Fibroblast of skin of right biceps (primary cell): ENCODE measurements at places on chromosomes 7 and 10.
A peak's percentile ranks its signal among the peaks of the same experiment; 100 is the strongest.

DNA sequence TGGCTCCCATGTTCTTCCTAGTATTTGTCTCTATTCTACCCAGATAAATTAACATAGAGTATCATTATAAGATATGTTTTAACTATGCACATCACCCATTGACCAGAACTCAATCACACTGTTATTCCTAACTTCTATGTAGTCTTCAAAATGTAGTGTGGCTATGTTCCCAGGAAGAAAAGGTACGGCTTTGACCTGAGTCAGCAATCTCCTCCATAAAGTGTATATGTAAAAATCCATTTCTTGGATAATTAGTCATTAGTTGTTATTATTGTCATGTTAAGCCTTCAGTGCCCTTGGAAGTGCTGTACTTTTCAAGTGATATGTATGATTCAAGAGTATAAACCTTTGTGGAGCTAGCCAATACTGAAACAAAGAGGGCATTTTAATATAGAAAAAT, 444.0 kb upstream of the ZWINT start:
- DNase-seq: no peak

DNA sequence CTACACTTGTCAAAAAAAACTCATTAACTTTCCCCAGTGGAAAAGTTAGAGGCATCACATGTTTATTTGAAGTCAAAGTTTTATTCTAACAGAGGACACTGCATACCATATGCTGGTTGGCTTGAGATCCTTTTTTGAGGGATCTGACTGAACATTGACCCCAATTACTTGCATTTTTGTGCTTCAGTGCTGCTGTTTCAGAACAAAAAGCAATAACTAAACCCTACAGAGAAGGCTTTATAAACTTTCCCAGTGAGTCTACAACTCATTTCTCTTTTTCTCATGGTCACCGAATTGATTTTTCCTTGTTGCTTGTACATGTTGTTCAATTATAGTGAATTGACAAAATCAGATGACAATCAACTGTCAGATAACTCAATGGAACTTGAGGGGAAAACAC, 69.3 kb upstream of the PHYHIPL start:
- no peak for DNase-seq

- DNase-seq: no peak
Observed at GRCh38 chr10:113908236-113908635, 53.8 kb downstream of the NHLRC2 start.

DNA sequence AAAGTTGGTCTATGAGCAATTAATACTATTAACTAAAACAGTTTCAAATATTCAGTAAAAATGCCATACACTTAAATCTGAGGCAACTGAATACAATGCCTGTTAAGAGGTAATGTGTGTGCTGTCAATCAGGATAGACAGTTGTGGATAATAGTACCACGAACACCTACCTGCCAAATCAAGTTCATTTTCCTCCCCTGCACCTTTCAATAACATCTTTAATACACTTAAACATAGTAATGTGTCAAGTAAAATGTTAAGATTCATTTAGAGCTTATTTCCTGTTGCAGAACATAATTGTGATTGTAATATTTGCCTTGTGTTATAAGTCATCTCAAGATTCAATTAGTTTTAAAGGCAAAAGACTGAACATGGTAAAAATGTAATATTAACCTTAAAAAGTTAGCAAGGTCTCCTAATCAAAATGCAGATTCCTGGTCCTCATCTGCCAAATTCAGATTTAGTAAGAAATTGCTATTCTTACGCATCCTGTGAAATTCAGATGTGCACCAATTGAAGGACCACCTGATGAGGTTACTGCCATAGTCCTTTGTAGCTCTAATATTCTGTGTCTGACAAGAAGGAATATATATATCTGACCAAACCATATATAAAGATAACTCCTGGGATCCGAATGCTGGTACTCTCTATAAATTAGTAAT, 37.1 kb downstream of the COL1A2 start:
- peak; percentile 77 for DNase-seq

- no peak for DNase-seq
Observed at GRCh38 chr10:63300801-63301200, 165.0 kb downstream of the JMJD1C start.

DNA sequence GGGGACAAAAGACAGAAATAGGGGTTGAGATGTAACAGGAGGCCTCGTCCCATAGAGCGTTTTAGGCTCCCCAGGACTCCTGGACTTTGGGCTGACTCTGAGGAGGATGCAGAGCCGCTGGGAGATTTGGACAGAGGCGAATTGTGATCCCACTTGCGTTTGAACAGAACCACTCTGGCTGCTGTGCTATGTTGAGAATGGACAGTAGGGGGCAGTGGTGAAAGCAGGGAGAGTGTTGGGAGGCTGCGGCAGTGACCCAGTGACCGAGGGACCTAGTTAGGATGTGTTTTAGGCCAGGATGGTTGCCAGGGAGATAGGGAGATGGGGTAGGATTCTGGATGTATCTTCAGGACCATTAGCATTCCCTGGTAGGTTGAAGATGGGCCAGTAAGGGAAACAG, 271.6 kb downstream of the CCDC3 start:
- no peak for DNase-seq

DNA sequence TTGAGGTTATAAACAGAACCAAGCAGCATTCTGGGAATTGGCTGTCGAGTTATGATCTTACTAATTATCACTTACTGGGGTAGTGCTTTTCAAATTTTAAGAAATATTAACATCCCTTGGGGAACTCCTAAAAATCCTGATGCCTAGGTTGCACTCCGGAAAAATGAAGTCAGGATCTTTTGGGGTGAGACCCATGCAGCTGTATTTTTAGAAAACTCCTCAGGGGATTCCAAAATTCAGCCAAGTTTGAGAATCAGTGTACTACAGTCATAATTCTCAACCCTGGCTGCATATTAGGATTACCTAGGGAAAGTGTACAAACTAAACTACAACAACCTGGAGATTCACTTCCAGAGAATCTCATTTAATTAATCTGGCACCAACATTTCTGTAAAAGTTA, 17.2 kb upstream of the PPP1R9A start:
- DNase-seq: no peak

DNA sequence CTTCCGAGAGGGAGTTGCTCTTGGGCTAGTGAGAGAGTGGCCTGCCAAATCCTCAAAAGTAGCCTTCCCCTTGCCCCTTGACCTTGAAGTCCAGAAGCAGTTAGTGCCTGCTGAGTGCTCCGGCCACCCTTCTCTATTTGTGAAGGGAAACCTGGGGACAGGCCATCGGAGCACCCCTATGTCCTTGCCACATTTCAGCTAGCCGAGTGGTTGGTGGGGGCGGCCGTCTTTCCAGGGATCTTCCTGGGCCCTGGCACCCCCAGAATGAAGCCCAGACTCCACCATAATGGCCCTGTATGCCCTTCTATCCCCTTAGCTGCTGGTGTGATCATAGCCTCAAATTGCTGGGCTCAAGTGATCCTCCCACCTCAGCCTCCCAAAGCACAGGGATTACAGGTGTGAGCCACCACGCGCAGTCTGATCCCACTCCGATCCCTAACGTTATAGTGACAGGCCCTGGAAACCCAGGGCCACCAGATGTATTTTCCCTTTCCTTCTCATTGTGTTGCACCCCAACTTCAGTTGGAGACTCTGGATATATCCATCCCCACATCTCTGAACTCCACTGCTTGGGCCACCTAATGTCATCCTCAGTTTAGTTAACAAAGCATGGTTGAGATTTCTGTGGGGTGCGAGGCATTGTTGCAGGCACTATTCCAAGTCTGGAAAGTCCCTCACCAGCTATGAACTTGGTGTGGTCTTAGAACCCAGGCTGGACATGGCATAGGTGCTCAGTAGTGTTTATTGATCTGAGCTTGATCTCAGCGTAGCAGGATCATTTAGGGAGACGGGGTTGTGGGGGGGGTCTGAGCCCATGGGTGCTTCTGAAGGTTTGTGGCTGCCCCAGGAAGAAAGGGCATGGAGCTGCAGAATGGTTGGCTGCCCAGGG, 1.6 kb downstream of the TSPAN14 start:
- DNase-seq: no peak

DNA sequence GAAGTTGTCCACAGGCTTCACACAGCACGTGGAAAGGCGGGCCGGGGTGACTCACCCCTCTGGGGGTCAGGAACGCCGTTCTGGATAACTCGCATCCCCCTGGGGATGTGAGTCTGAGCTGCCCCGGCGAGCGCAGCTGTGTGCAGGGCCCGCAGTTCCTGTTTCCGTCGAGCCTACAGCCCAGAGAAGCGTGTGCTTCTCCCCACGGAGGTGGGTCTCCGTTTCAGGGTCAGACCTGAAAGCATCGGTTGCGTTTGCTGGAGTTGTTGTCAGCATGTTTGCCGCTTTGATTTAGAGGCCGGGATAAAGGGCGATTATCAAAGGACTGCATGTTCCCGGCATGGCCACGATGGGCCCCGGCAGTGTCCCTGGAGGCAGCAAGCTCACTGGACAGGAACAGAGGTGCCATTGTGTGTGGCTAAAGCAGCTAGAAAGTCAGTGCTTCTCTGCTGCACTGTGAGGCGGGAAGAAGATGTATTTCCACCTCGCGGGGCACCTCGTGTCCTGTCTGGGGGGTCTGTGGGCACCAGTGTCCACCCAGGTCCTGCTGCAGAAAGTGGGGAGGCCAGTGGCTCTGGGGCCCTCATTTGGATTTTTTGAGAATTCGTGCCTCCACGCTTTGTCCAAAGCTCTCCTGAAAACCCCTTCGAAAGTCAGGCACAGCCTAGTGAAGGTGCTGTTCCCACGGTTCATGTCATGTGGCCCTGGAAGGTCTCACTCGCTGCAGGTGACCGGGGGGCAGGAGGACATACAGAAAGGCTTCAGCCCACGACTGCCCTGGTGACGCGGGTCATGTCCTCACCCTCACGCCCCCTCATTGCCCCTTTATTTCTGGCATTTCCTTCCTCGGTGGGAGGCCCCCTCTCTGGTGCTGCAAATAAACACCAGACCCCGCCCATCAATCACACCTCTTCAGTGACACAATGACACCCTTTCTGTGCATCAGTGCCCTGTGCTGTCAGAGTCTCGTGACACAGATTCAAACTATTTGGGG, 27.4 kb upstream of the GDI2 start:
- peak; percentile 66 for DNase-seq

GRCh38 chr10:66457629-66458028, 468.2 kb upstream of the LRRTM3 start:
- DNase-seq: no peak

- DNase-seq: peak; percentile 37
Observed at GRCh38 chr10:72887043-72887442, 6.5 kb upstream of the OIT3 start.

DNA sequence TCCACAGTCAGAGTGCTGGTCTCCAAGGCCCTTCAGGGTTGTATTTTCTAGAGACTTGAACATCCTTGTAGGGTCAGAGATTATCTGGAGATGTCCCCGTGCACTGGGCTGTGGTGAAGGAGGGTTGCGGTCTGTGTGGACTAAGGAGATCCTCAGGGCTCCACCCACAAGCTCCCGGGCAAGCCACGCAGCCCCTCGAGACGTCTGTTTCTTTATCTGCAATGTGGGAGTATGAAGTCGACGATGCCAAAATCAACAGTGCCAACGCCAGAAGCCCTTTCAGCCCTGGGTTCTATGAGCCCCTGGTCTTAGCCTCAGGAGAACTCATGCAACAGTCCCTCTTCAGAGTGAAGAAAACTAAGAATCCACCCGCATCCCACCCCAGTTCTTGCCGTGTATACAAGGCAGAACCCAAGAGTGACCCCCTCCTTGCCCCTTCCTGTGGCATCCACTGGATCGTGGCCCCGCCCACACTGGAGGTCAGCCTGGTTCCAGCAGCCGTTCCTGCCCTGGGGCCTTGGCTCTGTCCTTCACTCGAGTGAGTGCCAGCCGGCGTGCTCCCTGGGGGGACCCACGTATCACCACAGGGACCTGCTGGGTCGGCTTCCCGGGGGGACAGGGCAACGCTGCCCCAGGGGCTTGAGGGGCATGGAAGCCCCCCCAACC, 6.0 kb upstream of the SHH start:
- no peak for DNase-seq

DNA sequence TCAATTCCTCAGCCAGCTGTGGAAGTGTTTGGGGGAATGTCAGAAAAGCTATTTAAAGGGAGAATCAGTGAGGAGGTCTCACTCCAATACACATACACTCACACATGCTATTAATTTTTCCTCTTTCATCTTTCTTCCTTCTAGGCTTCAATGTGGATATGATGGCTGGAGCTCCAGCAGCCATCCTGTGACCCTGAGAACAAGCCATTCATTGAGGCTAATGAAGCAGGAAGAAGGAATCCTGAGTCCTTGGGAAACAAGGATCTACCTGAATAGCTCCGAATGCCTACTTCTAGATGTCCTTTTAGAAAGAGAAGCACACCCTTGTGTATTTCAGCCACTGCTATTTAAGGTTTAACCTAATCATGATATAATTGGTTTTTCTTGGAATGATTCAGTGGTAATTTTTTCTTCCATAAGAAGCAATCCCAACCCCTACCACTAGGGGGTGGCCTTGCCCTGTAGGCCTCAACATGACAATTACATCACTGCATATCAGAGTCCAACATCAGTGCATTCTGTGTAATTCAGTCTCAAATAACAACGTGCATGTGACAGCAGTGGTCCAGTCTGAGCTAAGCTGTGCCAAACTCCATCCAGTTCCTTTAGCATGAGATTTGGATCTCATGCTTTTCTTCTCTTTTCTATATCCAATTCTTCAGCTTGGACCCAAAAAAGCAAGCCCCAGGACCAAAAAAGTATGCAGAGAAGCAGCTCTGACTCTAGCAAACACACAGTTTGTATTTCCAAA, 85.3 kb upstream of the ANKRD1 start:
- peak; percentile 76 for DNase-seq

DNA sequence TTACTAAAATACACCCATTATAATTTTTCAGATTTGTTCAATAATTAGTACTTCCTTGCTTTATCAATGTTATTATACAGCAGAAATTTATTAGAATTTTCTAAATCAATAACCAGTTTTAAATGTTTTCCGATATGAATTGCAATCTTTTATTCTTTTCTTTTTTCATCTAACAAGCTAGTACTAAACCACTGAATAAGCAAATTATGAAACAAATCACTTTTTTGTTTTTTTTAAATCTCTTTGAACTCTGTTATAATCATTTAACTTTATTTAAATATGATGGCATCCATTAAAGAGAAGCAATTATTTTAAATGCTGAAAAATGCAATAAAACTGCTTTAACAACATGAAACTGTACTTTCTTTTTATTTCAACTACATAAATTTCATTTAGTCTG, 59.7 kb downstream of the HYCC1 start:
- no peak for DNase-seq

- no peak for DNase-seq
Observed at GRCh38 chr10:124741922-124742412, 2.2 kb downstream of the FAM53B start.

- DNase-seq: no peak
Observed at GRCh38 chr7:102119213-102119651, 167.4 kb upstream of the SH2B2 start.

DNA sequence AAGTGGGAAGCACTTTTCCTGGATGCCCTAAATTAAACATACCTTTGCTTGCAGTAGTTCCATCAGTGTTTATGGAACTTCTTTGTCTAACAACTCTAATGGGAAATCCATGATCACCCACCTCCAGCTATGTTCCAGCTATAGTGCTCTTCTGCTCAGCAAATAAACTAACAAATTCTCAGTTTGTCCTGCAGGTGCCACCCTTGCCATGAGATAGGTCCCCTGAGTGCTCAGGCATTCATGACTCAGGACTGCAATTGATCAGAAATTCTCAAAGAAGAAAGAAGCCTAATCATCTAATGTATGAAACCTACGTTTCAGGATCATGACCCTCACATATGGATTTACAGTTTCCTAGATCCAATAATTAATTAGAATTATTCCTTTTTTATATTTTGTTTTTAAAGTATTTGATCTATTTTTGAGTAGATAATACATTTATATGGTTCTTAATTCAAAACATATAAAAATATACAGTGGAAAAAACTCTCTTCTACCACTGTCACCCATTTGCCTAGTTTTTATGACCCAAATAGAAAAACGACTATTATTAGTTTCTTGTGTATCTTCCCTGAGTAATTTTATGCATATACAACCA, 48.7 kb upstream of the DYNC1I1 start:
- peak; percentile 22 for DNase-seq
